Mesendoderm (in vitro differentiated cells): ENCODE measurements at places on chromosomes 7 and 10.

GRCh38 chr7:84291756-84292155 is 97.2 kb upstream of the SEMA3A start:
- peak; percentile 34 for DNase-seq

DNA sequence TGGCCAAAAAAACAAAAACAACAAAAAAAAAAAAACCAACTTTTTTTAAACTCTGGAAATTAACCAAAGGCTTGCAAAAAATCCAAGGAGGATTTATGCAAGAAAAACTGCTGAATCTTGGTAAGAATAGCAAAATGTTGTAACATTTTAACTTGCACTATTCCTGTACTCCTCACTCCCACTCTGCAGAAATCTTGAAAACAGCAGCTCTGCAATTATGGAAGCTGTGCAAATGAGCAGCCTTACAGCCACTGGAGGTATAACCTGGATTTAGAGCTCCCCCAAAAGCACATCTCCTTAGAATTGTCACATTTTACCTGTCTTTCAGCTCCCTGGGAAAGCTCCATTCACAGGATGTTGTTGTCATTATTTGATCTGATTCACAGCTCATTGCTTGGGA is 41.8 kb upstream of the LRGUK start:
- no peak for DNase-seq

GRCh38 chr7:129615018-129615417 is 3.5 kb downstream of the NRF1 start:
- no peak for DNase-seq

DNA sequence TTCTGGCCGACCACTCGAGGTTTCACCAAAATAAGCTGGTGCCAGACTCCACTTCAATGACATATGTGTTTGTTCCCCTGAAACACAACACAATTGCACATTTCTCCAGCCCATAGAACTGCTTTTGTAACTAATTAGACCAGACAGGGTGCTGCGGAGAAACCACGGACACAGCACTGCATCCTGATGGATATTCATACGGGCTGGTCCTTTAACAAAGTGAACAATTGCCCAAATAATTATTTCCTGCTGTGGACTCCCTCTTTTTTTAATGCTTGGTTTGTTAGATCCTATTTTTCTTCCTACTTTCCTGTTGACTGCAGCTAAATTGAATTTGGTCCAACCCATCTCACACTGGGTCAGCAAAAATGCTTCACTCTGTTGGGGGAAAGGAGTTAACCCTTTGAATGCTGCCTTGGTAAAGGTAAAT is 198.6 kb upstream of the BMPER start:
- DNase-seq: no peak

- peak; percentile 76 for DNase-seq
These were observed 1040.2 kb upstream of the SORCS1 start for GRCh38 chr10:108204528-108205305.

DNA sequence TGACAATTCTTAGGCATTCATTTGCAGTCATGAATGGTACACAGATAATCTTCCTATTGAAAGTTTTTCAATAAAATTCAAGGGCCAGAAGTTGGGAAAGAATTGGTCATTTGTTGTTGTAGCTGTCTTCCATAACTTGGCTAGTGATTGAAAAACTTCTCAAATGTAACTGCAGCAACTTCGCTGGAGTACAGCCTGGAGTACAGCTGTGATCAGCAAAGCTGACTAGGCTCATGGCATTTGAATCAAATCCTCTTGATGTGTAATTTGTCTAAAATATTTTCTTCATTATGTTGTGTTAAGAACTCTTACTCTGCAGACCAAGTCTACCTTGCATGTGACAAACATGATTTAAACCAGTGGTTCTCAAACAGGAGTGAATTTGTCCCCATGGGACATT is 226.5 kb upstream of the STEAP1 start:
- DNase-seq: no peak

DNA sequence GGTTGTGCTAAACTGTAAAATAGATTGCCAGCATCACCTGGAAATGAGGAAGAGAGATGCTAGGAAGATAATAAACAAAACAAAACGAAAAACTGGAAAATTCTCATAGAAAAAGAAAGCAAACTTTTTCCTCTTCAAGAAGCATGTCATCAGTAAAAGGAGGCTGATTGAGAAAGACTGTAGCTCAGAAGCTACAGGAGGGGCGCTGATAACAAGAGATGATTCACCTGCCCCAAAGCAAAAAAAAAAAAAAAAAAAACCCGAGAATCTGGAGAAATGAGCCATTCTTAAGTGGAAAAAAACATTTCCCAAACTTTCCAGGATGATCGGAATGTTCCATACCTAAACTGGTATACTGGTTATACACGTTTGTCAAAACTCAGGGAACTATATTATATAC is 130.5 kb upstream of the C1QL3 start:
- DNase-seq: peak; percentile 20

- no peak for DNase-seq
These were observed 52.6 kb downstream of the LARP4B start for GRCh38 chr10:878895-879294.

DNA sequence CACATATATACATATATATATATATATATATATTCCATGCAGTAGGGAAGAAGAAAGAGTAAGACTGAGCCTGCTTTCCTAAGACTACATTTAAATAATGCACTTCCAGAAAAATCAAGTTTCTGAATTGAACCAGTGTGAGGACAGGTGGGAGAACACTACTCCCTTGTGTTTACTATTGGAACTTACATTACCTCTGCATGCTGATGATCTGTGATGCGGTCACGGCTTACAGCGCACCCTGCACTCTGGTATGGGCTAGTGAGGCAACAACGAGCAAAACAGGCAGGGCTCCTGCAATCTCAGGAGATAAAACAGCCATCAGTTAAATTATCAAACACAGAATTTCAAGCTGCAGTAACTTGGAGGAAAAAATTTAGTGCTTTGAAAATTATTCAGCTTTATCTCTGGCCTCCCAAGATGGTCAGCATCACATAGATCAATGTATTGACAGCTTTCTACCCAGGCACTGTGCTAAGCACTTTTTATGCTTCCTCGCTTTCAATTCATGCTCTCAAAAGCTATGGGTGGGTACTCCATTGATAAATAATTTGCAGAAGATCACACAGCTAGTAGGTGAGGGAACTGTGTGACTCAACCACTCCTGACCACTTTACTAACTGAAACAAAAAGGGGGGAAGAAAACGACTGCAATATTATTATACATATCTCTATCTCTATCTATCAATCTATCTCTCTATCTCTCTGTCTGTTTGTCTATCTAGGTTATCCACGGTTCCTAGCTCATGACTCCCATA is 20.5 kb upstream of the SLC16A12 start:
- DNase-seq: peak; percentile 45

GRCh38 chr10:96695366-96695765 is 24.9 kb downstream of the PIK3AP1 start:
- no peak for DNase-seq

GRCh38 chr7:13327669-13328068 is 640.2 kb downstream of the ARL4A start:
- no peak for DNase-seq

GRCh38 chr7:150476819-150477631 is 26.6 kb downstream of the GIMAP8 start:
- no peak for DNase-seq

- no peak for DNase-seq
These were observed 38.1 kb downstream of the PPIF start for GRCh38 chr10:79385392-79385795.

DNA sequence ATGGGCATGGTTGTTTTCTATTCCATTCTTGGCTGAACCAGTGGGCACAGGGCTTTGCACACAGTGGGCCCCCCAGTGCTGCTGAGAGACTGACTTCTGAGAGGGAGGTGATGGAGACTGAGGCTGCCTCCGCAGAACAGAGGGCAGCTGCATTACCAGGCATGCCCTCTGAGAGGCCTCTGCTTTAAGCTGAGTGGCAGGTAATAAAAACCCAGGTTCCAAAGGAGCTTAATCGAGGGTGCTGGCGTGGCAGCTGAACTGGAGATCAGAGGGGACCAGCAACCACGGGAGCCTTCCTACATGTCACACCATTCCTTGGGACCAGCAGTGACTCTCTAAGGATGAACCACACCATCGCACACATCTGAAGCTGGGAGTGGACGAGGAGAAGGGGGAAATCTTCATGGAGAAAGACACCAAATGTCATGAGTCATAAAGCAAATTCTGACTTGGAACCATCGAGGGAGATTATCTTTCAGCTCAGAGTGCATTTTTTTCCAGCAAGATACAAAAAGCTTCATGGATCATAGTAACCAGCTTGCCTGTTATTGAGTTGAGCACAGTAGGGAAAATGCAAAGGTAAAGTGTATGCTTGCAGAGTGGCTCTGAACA is 24.6 kb downstream of the HIPK2 start:
- DNase-seq: peak; percentile 21

GRCh38 chr10:111856631-111857030 is 326.9 kb downstream of the GPAM start:
- peak; percentile 13 for DNase-seq

DNA sequence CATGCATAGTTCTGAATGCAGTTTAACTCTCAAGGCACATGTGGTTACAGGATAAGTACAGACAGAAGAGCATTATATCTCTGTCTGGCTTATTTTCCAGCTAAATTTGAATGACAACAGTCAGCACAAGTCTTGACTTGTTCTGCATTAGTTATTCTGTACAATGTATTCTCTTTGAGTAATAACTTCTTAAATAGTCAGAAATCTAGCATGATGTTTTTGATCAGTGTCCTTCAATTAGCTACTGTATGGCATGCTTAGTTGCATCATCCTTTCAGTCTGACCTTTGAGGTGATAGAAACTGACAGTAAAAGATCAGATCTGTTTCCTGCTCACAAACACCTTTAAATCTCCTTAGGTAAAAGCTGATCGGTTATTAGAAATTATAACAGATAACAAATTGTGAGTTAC is 118.1 kb downstream of the ARL4A start:
- no peak for DNase-seq

GRCh38 chr10:47347303-47347675 is 874 bp upstream of the RBP3 start:
- no peak for DNase-seq

DNA sequence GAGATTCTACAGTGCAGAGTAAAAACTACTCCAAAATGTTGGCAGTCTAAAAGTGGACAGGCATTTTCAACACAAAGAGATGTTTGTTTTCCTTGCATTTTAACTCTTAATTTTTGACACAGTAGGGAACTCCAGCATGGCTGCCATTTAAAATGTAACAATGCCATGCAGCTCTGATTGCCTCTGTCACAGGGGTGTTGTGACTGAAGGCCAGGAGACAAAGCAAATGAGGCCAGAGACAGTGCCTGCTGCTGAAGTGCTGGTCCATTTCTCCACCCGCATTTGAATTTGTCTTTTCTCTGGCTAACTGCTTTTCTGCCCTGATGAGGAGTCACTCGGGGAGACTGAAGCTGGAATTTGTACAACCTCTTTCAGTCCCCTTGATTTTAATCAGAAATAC is 710.6 kb upstream of the GALNT17 start:
- DNase-seq: no peak

DNA sequence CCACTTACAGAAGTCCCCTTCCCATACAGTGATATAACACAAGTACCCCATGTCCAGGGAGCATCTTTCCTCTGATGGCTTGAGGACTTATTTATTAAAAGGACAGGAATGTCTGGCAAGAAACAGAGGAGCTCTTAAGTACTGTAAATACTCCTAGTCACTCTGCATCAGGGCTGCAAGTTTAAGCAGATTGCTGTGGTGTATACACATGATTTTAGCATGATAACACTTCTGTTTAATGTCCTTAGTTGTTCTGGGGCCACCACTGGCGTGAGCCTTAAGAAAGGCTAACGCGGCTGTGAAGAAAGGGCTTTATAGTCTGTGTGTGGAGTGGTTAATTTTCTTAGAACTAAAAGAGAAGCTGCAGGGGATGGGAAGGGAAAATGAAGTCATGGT is 65.7 kb downstream of the GBF1 start:
- DNase-seq: no peak

DNA sequence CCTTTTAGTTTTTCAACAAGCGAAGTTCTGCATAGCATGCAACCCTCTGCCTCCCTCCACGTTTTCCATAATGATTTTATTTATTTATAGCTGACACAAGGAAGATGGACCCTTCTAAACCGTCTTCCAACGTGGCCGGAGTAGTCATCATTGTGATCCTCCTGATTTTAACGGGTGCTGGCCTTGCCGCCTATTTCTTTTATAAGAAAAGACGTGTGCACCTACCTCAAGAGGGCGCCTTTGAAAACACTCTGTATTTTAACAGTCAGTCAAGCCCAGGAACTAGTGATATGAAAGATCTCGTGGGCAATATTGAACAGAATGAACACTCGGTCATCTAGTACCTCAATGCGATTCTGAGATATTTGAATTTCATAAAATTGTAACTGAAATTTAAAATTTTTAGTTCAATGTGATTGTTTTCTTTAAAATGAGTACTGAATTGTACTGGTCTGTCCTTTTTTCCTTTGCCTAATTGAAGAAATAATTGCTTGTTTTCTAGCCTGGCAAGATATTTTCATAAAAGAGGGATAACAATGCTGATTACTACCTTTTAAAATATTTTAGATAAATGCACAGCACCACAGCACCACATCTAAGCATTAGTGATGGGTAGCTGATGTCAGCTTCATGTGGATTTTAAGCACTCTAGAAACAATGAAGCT is 41.5 kb upstream of the SLC39A12 start:
- peak; percentile 57 for DNase-seq

DNA sequence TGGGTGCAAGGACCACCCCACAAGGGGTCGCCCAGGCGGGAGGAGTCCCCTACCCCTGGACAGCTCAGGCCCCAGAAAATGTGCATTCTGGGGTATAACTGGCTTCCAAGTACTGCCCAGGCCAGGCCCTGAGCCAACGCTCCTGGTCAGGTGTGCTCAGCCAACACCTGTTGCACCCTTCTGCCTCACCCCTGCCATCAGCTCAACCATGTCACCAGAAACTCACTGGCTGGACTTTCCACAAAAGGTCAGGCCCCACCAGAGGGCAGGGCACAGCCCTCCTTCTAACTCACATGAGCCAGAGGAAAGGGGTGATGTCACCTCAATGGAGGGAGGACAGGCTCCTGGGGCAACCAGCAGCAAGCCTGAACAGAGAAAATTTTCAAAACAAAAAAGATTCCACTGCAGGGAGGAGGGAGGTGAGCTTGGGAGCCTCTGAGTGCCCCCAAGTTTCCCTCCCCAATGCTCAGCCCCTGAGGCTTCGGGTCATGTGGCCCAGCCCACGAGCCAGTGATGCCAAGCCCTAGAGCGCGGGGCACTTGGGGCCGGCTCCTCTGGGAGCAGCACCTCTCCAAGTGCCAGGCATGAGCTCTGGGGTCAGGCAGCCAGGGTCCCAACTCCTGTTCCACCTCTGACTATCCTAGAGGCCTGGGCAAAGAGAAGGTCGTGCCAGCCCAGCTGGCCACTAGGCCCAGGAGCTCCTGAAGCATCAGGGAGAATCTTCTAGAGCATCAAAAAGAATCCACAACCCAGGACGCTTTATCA is 2.2 kb downstream of the OGDHL start:
- DNase-seq: peak; percentile 66

- DNase-seq: peak; percentile 11
These were observed 31.7 kb downstream of the ITIH2 start for GRCh38 chr10:7734821-7735220.

DNA sequence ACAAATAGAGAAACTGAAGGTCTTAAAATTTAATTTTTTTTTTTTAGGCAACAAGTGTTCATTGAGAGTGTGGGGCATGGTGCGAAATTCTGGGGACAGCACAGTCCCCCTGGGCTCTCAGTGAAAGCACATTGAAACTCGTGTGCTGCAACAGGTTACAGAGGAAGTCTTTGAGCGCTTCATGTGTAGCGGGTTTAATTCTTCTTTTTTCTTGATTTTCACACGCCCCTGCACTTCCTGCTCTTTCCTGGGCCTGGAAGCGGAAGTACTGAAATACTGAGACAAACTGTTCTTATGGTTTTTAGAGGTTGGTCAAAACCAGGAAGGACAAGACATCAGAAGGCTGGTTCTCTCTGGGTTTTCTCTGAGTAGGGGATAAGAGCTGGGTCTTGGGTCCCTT is 203.5 kb downstream of the PTEN start:
- no peak for DNase-seq
